ENCODE measurements at places on chromosomes 3 and 15. TPM values are rescaled to one million over a fixed set of nuclear protein-coding genes. Genes with fewer than 3 reads are reported as not detected.
A peak's percentile ranks its signal among the peaks of the same experiment; 100 is the strongest.

GRCh38 chr15:78950902-78951840, 6.3 kb upstream of the CTSH start:
- DNase-seq: no peak

Gene SCN11A
- total RNA-seq: 0.13 TPM

DNA sequence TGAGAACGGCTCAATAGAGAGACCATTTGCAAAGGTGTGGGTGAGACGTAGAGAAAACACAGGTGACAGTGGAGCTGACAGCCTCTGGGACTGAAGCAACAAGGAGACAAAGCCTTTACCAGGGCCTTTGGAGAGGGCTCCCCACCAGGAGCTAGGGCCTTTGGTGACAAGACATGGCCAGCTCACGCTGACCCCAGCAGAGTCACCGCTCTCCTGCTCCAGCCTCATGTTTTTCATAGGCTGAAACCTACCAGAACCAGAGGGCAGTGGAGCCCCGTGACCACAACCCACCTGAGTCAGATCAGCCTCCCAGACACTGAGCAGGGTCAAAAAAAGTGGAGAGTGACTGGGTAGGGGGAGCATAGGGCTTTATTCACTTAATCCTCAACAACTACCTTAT, 214.7 kb downstream of the SHQ1 start:
- DNase-seq: no peak

Gene ZNF80
- total RNA-seq: not detected

Gene C2CD4B
- 28.2 TPM for total RNA-seq

- DNase-seq: no peak
These were observed 140.2 kb upstream of the PLXND1 start for GRCh38 chr3:129746629-129747028.

- peak; percentile 85 for DNase-seq
These were observed 22.2 kb downstream of the TMEM212 start for GRCh38 chr3:171865191-171865865.

GRCh38 chr3:70064194-70064779, 64.8 kb downstream of the SAMMSON start:
- DNase-seq: peak; percentile 20

Gene SNURF
- 19.6 TPM for total RNA-seq

DNA sequence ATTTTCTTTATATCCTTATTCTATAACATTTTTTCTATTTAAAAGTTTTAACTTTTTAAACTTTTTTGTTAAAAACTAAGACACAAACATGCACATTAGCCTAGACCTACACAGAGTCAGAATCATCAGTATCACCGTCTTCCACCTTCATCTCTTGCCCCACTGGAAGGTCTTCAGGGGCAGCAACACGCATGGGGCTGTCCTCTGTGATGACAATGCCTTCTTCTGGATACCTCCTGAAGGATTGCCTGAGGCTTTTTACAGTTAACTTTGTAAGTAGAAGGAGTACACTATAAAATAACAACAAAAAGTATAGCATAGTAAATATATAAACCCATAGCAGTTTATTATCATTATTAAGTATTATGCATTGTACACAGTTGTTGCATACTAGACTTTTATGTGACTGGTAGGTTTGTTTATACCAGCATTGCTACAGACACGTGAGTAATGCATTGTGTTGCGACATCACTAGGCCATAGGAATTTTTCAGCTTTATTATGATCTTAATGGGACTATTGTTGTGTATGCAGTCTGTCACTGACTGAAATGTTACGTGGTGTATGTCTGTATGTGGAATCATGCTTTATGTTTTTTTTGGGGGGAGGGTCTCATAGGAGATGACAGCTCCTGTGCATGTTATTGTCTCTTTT, 18.2 kb downstream of the ATP1B3 start:
- peak; percentile 76 for DNase-seq

DNA sequence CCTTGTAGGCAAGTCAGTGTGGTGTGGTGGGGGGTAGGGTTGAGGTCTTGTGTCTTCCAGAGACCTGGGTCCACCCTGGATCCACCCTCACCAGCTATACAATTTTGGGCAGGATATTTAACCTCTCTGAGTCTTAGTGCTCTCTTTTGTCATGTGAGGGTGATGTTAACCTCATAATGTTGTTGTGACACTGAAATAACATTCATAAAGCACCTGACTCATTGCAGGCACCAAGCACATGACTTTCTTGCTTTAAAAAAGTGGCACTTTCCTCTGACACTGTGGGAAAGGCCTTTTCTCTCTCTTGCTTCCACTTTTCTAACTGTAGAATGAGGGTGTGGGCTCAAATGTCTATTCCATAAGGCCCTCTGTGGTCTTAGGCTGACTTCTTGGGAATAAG, 75.5 kb downstream of the SCN10A start:
- DNase-seq: no peak

GRCh38 chr3:194315965-194316361, 35.2 kb downstream of the CPN2 start:
- peak; percentile 18 for DNase-seq

Gene FAM219B
- 48.0 TPM for total RNA-seq

GRCh38 chr3:32136703-32137102, 30.3 kb downstream of the GPD1L start:
- DNase-seq: no peak

GRCh38 chr3:178083906-178084866, 452.1 kb upstream of the KCNMB2 start:
- peak; percentile 63 for DNase-seq

Gene B3GALNT1
- 11.9 TPM for total RNA-seq

- no peak for DNase-seq
These were observed 43.0 kb upstream of the HEG1 start for GRCh38 chr3:125098611-125099291.

- DNase-seq: no peak
These were observed 62.1 kb upstream of the SPRED1 start for GRCh38 chr15:38190501-38190900.

Gene PARL
- 28.8 TPM for total RNA-seq

Gene APOD
- total RNA-seq: 12.9 TPM

GRCh38 chr15:65312400-65312916, 8.0 kb downstream of the RNU5B-1 start:
- no peak for DNase-seq

- DNase-seq: no peak
These were observed 73.1 kb downstream of the RORA start for GRCh38 chr15:61155741-61156700.

DNA sequence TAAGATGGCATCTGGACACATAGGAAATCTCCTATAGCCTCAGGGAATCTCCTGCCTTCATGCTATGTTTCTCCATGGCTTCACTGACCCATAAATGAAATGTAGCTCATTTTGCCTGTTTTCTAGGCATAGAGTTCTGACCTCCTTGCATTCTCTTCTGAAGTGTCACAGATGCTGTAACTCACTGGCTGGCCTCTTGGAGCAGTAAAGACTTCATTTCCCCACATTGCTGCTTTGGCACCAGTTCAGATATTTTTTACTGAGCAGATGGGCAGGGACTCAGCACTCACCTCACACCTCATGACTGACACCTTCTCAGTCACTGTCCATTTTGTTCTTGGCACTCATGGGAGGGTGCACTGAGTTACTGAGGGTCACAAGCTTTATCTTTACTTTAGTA, 286.7 kb upstream of the TGFBR2 start:
- DNase-seq: no peak

Gene SIDT1
- not detected for total RNA-seq

GRCh38 chr3:155853214-155854140, 750 bp downstream of the SLC33A1 start:
- no peak for DNase-seq

- peak; percentile 68 for DNase-seq
These were observed 1.4 kb downstream of the CEMIP start for GRCh38 chr15:80780416-80781221.

DNA sequence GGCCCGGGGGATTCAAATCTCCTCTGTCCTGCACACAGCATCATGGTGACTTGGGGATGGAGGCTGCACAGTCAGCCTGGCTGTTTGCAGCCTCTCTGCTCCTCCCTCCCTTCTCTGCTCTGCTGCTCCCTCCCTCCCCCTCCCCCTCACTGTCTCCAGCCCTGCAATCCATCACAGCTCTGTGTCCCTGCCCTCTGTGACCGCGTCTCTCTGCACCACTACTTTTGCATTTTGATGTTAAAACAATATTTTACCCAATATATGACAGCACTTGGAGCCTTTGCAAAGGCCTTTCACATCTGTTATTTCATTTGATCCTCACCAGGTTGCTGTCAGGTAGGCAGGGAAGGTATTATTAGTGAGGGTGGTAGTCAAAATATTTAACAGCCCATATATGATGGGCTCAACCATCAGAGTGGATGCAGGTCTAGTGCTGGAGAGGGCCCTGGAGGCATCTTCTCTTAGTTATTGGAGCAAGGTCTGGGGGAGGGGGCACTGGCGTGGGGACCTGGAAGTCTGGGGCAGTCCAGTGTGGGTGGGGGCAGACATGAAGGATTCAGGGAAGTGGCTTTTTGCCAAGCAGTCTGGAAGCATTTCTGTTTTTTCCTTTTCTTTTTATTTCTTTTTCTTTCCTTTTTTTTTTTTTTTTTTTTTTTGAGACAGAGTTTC, 16.3 kb upstream of the VPS8 start:
- no peak for DNase-seq

DNA sequence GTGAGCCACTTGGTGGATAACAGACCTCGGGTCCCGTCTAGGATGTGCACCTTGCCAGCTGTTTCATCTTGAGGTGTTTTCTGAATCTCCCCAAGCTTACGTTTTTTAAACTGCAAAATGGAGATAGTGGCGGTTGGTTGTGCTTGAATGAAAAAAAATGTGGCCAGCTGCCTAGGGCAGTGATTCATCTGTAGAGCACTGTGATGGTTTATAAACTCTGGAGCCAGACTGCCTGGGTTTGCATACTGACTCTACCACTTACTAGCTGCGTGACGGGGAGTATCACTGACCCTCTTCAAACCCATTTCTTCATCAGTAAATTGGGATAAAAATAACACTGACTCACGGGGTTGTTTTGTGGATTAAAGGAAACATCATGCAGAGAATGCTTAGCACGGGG, 159.1 kb downstream of the CHL1 start:
- no peak for DNase-seq

- DNase-seq: no peak
These were observed 48.0 kb upstream of the C15orf39 start for GRCh38 chr15:75153565-75154276.

Gene TLR9
- not detected for total RNA-seq

DNA sequence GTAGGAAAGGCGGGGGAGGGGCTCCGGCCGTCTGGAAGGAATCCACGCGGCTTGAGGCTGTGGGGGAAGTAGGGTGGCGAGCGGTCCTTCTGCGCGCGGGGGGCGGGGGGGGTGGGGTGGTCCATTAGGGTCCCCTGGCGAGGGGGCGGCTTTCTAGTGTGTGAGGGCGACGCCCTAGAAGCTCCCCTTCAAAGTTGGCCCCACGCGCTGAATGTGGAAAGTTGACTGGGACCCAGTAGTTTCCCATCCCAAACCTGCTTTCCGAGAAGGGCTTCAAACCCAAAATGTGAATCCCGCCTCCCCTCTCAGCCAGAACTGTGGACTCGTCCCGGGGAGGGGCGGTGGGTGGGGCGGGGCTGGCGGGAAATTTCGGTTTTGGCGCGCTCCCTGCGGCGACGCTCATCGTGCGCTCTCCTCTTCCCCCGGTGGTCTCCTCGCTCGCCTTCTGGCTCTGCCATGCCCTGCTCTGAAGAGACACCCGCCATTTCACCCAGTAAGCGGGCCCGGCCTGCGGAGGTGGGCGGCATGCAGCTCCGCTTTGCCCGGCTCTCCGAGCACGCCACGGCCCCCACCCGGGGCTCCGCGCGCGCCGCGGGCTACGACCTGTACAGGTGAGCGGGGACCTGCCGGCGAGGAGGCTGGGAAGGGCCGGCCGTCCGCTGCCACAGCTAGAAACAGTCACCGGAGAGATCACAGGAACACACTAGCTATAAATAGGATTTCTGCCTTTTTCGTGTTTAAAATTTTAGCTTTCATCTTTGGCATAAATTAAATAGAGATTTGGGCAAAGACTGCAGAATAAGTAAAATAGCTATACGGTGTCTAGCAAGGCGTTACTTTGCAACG, 790 bp downstream of the DUT start:
- DNase-seq: peak; percentile 14

Gene ALG1L2
- total RNA-seq: not detected

DNA sequence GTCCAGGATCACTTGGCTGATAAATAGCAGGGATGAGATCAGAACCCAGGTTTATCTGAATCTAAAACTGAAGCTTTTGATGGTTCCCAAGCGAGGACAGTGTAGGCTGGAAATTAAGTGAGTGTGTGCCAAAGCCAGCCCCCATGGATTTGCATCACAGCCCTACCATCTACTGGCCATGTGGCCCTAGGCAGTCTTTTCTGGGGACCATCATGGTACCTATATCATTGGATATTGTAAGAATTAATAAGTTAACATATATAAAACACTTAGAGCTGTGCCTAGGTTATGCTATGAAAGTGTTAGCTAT, 32.8 kb upstream of the SSR3 start:
- DNase-seq: no peak

Gene ZBED2
- under 0.01 TPM for total RNA-seq

Gene POC1A
- total RNA-seq: 6.4 TPM

DNA sequence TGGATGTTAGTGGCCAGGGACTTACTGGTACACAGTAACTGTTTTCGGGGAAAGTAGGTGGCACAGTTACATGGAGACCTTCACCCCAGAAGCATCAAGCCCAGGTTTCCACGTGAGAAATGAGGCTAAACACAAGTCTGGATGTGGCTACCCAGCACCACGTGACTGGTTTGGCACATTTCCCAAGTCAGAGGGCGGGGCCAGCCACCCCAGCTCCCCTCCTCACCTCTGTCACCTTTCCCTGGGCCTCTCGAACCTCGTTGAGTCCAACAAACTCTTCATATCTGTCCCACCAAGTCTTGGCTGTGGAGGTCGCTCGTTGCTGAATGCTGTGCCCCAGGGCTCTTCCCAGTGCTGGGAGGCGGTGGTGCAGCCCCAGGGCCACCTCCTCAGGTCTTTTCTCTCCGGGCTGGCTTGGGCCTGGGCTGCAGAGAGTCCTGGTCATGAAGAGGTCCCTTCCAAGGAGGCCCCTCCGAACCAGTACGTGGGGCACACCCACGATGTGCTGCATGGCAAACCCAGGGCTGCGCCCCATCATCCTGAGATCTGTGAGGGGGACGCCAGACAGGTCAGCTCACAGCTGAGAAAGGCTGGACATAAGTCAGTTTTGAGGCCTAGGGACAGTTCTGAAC, 4.8 kb upstream of the PLXNB1 start:
- no peak for DNase-seq

GRCh38 chr3:98613616-98614015, 20.2 kb upstream of the CPOX start:
- DNase-seq: no peak

Gene SLC22A13
- total RNA-seq: under 0.01 TPM

Gene ZDHHC3
- total RNA-seq: 94.1 TPM

GRCh38 chr3:153978006-153978405, 143.2 kb upstream of the ARHGEF26 start:
- DNase-seq: no peak

DNA sequence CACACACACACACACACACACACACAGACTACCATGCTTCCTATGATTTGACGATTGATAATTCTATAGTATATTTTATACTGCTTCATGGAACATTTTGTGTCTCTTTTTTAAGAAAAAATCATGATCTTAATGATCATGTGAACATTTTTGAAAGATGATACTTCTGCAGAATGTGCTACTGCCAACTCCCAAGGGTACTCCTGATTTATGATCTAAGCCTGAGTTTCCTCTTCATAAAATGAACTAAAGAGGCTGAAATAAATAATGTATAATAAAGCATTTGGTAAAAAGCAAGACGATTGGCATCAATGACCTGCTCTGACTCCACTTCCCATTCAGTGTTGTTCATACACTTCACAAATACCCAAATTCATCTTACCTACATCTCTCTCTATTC, 333.8 kb upstream of the RBMS3 start:
- DNase-seq: no peak

All from dermis microvascular lymphatic vessel endothelial cell (primary cell).